ENCODE measurements at places on chromosomes 5 and 9.

- peak; percentile 1 for DNase-seq
Observed at GRCh38 chr5:20572614-20573013, 584.6 kb upstream of the CDH18 start.

DNA sequence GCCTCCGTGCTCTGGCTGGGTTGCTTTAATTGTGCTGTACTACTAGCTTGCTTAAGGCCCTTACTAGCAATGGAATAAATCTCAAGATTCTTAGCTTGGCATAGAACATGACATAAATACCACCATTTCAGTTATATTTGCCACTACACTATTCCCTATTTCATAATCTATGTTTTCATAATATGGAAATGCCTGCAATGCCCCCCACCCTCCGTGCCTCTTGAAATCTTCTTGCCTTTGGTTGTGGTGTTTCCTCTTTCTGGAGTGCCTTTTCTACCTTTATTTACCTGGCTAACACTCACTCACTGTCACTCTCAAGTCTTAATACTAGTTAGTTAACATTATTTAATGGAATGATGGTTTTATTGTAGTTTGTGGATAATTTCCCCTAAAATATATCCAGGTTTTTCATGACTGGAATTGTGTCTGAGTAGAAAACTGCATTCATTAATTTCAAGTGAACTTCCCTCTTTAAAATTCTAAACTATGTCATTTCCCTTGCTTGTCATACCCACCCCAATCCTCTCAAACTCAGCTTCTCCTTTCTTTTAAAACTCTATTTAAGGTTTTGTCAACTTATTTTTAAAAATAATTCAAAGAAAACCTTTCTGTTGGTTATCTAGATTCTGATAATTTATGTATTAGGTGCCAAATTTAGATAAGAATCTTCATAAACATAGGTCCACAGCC is 521.7 kb upstream of the DAB2 start:
- DNase-seq, result no peak

DNA sequence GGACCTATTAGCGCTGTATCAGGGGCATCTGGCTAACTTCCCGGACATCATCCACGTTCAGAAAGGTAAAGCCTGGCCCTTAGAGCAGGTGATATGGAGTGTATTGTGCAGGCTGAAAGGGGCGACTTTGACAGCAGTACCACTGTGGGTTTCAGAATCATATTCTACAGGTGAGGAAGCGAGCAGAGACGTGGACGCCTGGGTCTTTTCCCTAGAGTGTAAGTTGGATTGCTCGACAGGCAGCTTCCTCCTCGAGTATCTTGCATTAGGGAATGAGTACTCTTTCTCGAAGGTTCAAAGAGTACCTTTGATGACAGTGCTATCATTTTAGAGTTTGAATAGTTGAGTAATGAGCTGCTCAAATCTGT is 1.9 kb downstream of the SNX18 start:
- DNase-seq, result no peak

- no peak for DNase-seq
Observed at GRCh38 chr9:3760031-3760430, 234.2 kb upstream of the RFX3 start.

GRCh38 chr9:120859361-120859760 is 16.6 kb upstream of the PSMD5 start:
- DNase-seq, result no peak

DNA sequence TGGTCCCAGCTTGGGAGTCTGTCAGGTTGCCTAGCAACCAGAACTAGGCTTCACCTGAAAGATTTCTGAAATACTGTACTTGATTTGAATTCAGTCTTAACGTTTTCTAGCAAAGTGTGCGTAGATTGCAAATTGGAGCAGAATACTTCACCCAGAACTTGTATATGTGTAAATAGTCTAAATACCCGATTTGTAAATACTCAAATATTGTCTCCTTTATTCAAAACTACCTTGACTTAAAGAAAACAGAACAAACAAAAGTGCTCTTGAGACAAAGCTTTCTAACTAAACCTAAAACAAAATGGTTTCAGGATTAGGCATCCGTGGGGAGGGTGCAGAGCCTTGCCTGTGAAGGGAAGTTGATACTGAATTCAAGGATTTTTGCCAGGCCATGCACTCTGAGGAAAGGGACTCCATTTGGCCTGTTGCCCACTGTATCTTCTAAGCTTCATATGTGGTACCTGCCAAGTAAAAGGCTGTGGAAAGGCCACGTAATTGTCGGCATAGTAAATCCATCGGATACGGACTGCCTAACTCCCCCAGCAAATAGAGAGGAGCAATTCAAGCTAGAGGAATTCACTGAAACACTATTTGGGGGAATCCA is 744 bp upstream of the HMGCS1 start:
- DNase-seq, result no peak

GRCh38 chr5:52773342-52773741 is 14.4 kb upstream of the ITGA1 start:
- DNase-seq, result peak; percentile 17

- no peak for DNase-seq
Observed at GRCh38 chr5:173963182-173963838, 25.7 kb upstream of the C5orf47 start.

GRCh38 chr5:38923661-38924451 is 78.0 kb downstream of the OSMR start:
- DNase-seq, result no peak

DNA sequence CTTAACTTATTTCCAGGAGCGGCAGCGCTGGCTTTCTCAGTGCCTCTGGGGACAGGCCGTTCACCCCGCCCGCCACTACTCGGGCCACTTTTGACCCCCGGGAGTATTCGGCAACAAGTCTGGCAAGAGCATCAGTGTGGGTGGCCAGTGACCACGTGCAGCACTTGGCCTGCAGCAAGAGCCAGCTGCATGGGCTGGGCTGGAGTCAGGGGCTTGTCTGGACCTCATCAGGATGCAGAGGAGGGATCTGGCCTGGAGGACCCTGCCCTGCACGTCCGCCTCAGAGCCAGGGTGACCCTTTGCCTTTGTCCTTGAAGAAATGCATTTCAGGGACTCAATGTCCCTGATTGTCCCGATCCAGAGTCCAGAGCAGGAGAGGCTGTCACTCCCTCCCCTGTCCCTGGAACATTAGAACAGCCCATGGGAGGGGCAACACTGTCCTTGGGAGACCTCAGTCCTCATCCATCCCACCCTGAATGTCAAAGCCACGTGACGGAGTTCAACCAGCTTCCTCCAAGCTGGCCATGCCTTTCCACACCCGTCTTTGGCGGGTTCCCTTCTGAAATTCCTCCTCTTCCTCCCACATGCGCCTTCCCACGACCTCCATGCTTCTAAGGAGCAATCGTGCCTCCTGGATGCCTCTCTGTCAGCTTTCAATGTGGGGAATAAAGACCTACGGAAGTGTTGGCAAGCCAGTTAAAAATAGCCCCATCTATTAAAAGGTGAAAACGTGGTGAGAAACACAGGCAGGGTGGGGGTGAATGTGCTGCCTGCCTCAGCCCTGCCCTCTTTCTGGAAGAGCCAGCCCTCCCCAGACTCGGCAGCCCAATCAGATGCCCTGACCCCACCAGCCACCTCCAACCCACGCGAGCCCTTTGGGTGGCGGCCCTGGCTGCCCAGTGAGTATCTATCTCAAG is 99.0 kb downstream of the OLFM1 start:
- DNase-seq, result no peak

DNA sequence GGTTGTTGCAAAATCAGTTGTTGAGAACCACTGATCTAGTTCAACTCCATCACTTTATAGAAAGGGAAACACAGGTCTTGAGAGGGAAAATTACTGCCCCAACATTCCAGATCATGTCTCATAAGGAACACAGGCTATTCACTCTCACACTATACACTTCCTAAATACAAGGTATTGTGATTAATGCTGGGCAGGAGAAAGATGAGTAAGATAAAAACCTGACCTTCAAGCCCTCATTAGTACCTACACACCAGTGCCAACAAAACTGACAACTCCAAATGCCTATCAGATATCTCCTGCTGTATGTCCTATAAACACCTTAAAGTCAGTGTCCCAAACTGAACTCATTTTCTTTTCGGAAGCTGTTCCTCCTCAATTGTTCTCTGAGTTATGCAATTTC is 8.2 kb downstream of the GNE start:
- DNase-seq, result no peak

DNA sequence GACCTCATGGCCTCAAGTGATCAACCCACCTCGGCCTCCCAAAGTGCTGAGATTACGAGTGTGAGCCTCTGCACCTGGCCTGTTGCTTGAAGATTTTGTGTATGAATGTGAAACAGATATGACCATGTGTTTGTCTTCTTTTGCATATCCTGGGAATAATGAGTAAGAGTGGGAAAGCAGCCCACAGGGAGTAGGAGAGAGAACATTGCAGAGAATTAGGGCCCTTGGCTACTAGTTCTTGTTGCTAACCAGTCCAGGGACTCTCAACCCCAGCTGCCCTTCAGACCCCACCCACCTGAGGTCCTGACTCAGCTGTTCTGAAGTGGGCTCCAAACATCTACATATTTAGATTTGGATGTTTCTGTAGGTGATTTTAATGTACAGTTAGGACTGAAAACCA is 125.5 kb downstream of the MTX3 start:
- no peak for DNase-seq

DNA sequence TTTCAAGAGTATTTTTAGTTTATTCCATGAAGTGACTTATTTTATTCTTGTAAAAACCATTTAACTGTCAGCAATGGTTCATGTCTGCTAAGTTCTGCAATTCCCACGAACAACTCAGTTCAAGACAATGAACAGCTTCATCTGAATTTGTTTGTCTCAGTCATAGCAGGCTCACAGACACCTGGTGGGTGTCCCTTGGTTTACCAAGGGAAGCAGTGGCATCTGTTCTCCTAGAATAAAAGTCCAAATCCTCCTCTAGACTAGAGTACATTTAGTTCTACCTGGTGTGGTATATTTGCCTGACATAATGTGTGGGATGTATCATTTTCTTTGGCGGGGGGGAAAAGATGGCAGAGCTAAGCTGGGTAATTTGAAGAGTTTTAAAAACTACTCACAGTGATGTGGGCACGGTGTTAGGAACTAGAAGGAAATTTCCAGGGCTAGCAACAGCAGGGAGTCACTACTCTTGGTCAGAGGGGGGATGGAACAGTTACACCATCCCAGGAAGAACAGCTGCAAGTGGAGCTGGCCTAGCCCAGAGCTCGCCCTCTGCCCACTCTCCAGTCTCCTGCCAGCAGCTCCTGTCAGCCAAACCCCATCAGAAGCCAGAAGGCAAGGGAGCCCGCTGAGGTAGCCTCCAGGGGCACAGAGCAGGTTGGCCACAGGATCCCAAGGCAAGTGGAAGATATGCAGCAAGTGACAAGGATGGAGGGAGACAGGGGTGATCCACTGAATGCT is 100.3 kb downstream of the PJA2 start:
- DNase-seq, result no peak

- DNase-seq, result no peak
Observed at GRCh38 chr9:35490155-35490909, 421 bp downstream of the RUSC2 start.

- no peak for DNase-seq
Observed at GRCh38 chr9:84330246-84330645, 10.3 kb downstream of the SLC28A3 start.
